Retina (tissue), 1 donor: ENCODE measurements at places on chromosomes 6 and 20.

DNA sequence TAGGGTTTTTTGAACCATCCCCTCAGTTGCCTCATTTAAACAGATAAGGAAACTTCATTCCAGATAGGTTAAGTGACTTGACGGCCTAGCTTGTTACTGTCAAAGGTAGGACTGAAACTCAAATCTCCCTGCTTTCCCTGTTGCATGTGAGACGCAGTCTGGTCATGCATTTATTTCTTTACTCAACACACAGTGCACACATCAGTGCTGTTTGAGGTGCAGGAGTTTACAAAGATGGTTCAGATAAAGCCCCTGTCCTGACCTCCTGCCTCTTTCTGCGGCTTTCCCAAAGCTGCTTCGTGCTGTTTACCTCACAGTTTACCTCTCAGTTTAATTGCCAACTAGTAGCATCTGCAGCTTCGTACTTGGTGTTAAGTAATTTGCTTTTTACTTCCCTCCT is 26.6 kb downstream of the TIAM2 start:
- no peak for DNase-seq

- DNase-seq = no peak
These were observed 537 bp downstream of the PPIL4 start for GRCh38 chr6:149545258-149545753.

GRCh38 chr6:22098601-22099031 is 198.2 kb downstream of the PRL start:
- no peak for DNase-seq

DNA sequence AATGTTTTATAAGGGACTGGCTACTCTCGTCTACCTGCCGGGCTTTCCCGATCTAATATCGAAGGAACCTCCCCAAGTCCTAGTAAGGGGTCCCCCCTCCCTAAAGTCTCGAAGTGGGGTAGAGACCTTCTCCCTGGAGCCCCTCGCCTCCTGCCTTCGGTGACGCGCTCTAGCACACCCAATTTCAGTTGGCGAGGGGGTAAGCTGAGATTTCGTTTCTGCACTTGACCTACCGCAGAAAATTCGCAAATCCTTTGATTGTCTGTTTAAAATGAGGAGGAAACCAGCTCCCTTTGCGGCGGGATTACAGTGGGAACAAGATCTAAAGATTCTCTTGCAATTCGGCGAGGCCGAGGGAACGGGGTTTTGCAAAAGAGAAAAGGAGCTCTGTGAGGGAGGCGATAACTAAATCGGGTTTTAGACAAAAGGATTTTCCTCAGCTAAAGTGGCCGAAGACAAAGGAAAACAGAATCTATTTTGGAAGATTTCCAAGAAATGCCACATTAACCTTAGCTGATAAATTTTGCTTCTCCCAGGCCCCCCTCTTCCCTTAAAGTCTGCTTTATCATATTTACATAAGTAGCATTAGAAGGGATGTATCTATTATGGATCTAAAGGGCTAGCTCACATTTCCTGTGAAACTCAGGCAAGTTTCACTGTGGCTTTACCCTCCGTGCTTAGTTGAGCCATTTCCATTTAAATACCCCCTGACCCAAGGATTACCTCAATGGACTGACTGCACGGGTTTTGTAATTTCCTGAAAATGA is 8.4 kb downstream of the SIM1 start:
- peak; percentile 79 for DNase-seq

- DNase-seq = no peak
These were observed 627.2 kb downstream of the BCKDHB start for GRCh38 chr6:80733641-80734040.

DNA sequence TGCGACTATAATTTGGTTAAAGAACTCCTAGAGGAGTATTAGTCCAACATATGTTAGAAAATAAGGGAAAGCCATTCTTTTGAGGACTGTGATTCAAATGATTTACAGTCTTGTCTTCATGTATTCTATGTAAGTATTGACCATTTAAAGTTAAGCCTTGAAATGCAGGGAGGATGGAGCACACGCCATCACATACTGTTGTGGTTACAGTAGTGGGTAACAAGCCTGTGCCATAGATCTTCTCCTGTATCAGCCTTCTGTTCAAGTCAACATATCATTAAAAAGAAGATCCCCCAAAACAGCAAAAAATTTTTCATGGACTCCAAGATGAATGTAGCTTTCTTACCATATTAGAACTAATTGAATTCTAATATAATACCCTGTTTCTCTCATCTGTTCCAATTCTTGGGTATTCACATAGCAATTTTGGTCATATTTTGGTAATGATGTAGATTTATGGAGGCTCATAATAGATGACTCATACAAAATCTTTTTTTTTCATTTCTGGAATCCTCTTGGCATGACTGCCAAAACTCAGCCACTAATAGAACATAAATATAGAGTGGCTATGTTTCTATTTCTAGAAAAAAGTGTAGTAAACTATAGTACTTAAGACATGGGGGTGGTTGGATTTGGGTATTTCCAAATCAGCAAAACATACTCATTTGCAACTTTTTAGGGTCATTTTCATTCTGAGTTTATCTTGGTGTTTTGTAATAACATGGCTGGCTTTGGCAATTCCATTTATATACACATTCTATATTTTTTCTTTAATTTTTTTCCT is 413.5 kb downstream of the BCKDHB start:
- DNase-seq = no peak

GRCh38 chr6:13431861-13432465 is 55.4 kb downstream of the GFOD1 start:
- DNase-seq = no peak

GRCh38 chr20:63483834-63484233 is 11.4 kb upstream of the KCNQ2 start:
- peak; percentile 9 for DNase-seq

GRCh38 chr20:53828682-53829254 is 235.1 kb upstream of the ZNF217 start:
- DNase-seq = no peak

- no peak for DNase-seq
These were observed 76.8 kb downstream of the SASH1 start for GRCh38 chr6:148419430-148419829.

DNA sequence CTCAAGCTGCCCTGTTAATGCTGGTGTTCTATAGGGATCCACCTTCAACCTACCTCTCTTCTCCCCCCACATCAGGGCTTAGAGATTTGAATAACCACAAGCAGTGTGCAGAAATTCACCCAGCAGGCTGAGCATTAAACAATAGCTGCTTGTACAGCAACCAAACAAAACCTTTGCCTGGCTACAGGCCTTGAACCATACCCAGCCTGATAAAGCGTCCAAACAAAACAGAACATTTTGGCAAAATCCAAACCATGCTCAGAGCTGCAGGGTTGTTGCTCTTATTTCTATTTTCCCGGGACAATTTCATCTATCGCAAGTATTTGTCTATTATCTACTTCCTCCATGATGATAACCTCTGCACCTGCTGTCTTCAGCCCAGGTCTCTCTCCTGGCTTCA is 142.3 kb downstream of the UNC5CL start:
- DNase-seq = no peak

- no peak for DNase-seq
These were observed 195.1 kb upstream of the CITED2 start for GRCh38 chr6:139569566-139569965.

DNA sequence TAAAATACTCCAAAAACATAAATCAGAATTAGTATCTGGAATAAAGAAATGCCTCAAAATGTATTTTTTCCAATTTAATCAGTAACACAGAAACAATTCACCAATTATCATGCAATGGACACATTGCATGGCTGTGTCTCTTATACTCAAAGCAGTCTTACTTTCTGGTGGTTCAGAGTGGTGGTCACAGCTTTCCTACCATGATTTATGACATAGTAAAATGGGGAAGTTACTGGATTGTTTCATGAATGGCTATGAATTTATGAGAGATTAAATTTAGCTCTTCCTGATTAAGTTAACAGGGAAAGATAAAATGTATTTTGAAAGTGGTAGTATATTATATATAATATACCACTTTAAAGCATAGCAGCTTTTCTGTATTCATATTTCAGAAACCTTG is 331.5 kb upstream of the MAP3K7 start:
- no peak for DNase-seq

GRCh38 chr6:150430815-150431214 is 62.0 kb downstream of the IYD start:
- peak; percentile 37 for DNase-seq

- no peak for DNase-seq
These were observed 197.0 kb downstream of the SIM1 start for GRCh38 chr6:100267721-100268123.

DNA sequence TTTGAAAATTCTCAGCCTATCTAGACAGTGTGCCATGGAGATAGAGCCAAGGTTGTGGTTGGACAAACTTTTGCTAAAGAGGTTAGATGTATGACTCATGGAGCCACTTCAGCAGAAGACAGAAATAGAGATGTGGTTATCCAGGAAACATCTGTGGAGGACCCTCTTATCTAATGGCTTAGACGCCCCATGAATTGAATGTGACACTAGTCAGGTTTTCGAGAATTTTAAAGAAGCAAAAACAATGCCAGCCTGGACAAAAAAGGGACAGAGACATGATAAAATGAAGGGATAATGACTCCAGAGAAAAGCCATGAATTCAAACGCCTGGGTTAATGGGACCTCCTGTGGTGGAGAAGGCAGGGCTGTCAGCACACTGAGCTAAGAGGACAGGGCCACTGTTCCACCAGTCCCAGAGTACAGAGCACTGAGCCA is 280.5 kb downstream of the CLVS2 start:
- DNase-seq = no peak

DNA sequence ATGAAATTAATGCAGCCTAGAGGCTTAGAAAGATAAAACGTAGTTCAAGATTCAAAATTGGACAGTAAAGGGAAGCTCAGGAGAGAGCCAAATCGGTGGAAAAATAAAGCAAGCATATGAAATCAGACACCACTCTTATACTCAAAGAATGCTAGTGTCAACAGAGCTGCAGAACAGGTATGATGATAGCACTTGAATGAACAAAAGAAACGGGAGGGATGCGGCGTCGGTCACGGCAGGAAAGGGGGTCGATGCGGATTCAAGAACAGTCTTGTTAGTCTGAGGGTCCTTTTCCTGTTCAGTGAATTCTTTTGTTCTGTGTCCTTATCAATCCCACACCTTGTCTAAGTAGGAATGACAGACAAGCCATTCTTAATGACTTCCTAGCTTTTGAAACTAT is 114.4 kb downstream of the FOXC1 start:
- DNase-seq = no peak

DNA sequence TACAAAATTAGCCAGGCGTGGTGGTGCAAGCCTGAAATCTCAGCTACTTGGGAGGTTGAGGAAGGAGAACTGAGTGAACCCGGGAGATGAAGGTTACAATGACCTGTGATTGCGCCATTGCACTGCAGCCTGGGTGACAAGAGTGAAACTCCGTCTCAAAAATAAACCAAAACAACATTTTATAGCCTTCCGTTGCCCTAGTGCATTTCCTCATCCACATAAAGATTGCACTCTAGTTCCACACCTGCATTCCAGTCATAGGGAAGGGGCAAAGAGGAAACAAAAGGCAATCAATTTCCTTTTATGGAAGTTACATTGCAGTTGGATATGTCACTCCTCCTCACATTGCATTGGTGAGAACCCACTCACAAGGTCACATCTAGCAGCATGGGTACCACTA is 182.7 kb upstream of the ARG1 start:
- DNase-seq = no peak

DNA sequence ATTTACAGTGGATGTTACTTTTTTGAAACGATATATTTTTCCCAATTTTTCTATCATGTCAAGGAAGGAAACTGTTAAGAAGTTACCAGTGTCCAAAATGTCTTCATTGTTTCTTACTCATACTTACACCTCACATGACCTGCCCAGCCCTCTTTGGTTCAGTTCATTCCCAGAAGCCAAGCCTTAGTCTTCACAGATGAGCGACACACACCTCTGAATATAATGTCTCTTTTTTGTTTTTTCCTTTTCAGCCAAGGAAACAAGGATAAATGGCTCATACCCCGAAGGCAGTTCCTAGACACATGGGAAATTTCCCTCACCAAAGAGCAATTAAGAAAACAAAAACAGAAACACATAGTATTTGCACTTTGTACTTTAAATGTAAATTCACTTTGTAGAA is 225.2 kb downstream of the SMOC2 start:
- no peak for DNase-seq

GRCh38 chr6:105320765-105321164 is 82.1 kb downstream of the PREP start:
- no peak for DNase-seq

DNA sequence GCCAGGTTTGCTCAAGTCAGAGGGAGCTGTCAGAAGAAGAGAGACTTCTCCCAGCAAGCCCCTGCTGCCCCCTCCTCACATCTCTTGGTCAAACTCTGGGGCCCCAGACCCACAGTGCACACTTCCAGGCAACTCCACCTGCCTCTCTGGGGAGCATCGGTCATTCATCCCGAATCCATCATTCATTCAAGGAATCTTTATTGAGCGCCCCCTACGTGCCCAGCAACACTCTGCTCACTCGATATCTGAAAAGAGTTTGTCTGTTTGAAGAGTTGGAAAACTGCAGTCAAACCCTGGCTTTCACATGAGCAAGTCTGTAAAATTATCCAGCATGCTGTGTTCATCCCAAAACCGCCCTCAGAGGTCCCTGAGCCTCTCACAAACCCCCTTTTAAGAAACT is 66.2 kb downstream of the PRR18 start:
- no peak for DNase-seq

GRCh38 chr20:53004267-53004813 is 32.2 kb downstream of the TSHZ2 start:
- peak; percentile 11 for DNase-seq

GRCh38 chr20:23305098-23305497 is 45.5 kb upstream of the NXT1 start:
- no peak for DNase-seq

- no peak for DNase-seq
These were observed 649 bp upstream of the LRRC73 start for GRCh38 chr6:43510827-43511163.

DNA sequence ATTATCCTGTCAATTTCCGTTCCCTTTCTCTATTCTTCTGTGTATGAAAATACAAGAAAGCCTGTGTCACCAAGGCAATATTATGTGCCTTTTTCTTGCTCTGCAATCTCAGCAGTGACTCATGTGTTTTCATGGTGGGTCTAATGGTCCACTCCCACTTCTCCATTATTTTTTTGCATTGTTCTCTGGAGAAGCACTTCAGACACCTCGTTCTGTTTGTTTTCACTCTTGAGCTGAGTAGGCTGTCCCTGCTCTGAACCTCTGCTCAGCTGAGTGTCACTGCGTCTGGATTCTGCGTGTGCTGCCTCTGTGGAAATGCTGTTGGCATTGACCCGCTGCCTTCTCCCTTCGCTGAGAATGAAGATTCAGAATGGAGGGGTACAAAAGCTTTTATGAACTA is 230.6 kb downstream of the TMEM242 start:
- no peak for DNase-seq
